ENCODE measurements at places on chromosomes 5 and 9. TPM values are rescaled to one million over a fixed set of nuclear protein-coding genes. Genes with fewer than 3 reads are reported as not detected.

DNA sequence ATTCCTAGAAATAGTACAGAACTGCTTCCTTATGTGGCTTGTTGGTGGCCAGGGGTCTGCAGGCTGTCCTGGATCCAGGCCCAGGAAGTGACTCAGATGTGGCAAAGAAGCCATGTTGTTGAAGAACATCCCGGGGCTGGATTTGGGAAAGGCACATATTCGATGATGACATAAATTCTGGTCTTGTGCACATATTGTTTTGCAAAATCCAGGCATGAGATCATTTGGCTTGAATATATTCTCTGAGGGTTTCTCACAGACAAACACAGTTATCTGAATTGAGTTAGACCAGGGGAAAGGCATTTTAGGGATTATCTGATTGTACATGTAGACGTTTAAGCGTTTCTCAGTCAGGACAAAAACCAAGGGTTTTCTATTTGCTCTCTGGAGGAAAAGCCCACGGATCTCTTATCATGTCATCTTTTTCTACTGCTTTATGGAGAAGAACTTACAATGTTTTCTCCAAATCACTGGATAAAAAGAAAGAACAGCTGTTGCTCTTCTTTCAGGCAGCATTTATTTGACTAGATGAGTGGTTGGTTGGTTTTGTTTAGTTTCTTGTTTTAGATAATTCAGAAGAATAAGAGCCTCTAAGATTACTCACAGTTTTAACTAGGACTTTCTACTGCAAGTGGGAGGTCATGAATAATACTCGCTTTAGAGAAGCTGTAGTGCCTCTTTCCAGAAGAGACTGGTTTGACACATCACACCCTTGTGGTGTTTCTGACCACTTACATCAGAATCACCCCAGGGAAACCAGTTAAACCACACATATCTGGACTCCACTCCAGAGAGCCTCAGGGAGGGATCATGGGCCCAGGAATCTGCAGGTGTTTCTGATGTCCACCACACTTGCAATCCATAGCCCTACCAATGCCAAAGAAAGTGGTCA is 29.5 kb upstream of the LHFPL2 start:
- H3K36me3 ChIP-seq = no peaks in the 10 kb centered on the region
- H3K4me1 ChIP-seq = no peaks in the 10 kb centered on the region
- H3K27ac ChIP-seq = no peak overlapping the region
- peak; percentile 18 for DNase-seq
- H3K27me3 ChIP-seq = no peaks in the 10 kb centered on the region

DNA sequence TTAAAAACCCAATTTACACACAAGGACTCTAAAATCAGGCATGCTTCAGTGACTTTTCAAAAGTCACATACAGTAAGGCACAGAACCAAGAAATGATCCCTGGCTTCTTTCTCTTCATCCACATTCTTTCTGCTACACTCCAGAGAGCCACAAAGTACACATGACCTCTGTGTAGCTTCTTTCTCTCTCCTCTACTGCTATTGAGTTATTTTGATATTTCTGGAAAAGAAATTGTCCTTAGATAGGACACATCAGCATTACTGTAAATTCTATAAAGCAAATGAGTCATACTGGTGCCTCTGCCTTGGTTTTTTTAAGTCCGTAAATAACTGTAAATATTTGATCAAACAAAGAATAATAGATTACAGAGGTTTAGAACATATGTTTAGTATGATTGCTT is 96.3 kb downstream of the KIAA0825 start:
- H3K4me3 ChIP-seq = no peak overlapping the region
- H3K4me1 ChIP-seq = peaks cover 8% of the 10 kb centered on the region
- H3K36me3 ChIP-seq = no peaks in the 10 kb centered on the region
- H3K27ac ChIP-seq = no peak overlapping the region
- DNase-seq = no peak

DNA sequence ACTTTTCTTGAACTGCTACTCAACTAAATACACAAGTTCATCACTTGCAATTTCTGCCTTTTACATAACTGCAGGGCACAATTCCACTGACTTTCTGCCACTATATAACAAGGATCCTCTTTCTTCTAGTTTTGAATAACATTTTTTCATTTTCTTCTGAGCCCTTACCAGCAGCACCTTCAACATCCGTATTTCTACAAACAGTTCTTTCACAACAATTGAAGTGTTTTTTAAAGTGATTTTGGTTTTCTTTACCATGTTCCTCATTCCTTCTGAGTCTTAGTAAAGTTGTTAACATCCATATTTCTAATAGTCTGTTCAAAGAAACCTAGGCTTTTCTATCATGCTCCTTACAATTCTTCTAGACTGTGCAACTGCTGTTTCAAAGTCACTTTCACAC is 127.2 kb upstream of the PITX1 start:
- H3K27me3 ChIP-seq = no peaks in the 10 kb centered on the region
- H3K4me3 ChIP-seq = no peak overlapping the region
- H3K4me1 ChIP-seq = no peaks in the 10 kb centered on the region

GRCh38 chr5:10289353-10289752 is 18.3 kb downstream of the CMBL start:
- H3K36me3 ChIP-seq = no peaks in the 10 kb centered on the region
- no peaks in the 10 kb centered on the region for H3K27me3 ChIP-seq
- H3K4me1 ChIP-seq = peaks cover 20% of the 10 kb centered on the region
- DNase-seq = peak; percentile 74
- no peak overlapping the region for H3K4me3 ChIP-seq

DNA sequence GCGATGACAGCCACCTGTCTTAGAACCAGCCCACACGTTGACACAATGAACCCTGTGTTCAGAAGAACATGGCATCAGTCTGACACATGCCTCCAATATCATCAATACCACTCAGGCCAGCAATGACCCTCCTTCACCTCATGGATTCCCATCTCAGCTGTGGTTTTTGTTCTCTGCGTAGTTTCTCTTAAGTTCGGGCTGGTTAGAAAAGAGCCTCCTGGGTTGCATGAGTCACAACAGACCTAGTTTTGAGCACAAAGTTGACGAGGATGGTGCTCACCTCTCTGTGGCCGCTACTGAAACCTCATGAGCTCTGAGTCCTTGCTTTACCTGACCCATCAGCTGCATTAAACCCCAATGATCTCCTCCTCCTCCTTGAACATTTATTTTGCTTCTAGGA is 299.9 kb downstream of the SPOCK1 start:
- no peak overlapping the region for H3K4me3 ChIP-seq
- H3K27me3 ChIP-seq = no peaks in the 10 kb centered on the region
- DNase-seq = no peak
- no peak overlapping the region for H3K27ac ChIP-seq
- H3K4me1 ChIP-seq = no peaks in the 10 kb centered on the region

- DNase-seq = no peak
- no peaks in the 10 kb centered on the region for H3K4me1 ChIP-seq
- H3K27ac ChIP-seq = no peak overlapping the region
- H3K4me3 ChIP-seq = no peak overlapping the region
These were observed 34.4 kb downstream of the SNX18 start for GRCh38 chr5:54551926-54552325.

DNA sequence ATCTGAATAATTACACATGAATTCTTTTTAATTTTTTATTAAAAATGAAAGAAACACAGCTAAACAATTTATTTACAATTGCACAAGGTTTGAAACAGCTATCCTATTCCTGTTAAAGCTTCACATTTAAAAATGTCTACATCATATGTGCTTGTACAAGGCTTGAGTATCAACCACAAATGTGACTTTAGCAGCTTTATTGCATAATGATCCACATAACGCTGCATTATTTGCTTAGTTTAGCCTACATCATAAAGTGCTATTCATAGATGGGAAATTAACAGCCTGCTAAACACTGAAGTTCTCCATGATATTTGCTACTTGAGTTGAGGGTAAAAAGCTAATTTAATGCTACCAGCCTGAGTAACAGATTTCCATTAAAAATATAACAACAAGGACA is 45.0 kb downstream of the TRIM36 start:
- no peak overlapping the region for H3K4me3 ChIP-seq
- H3K36me3 ChIP-seq = no peaks in the 10 kb centered on the region
- no peak for DNase-seq

GRCh38 chr5:14036947-14037346 is 92.5 kb upstream of the DNAH5 start:
- peaks cover 20% of the 10 kb centered on the region for H3K4me1 ChIP-seq
- peak overlapping the region; percentile 84 for H3K27ac ChIP-seq
- DNase-seq = no peak
- no peak overlapping the region for H3K4me3 ChIP-seq
- no peaks in the 10 kb centered on the region for H3K36me3 ChIP-seq

GRCh38 chr5:143128412-143129071 is 274.9 kb downstream of the NR3C1 start:
- no peak overlapping the region for H3K4me3 ChIP-seq
- no peaks in the 10 kb centered on the region for H3K36me3 ChIP-seq
- H3K27ac ChIP-seq = no peak overlapping the region

DNA sequence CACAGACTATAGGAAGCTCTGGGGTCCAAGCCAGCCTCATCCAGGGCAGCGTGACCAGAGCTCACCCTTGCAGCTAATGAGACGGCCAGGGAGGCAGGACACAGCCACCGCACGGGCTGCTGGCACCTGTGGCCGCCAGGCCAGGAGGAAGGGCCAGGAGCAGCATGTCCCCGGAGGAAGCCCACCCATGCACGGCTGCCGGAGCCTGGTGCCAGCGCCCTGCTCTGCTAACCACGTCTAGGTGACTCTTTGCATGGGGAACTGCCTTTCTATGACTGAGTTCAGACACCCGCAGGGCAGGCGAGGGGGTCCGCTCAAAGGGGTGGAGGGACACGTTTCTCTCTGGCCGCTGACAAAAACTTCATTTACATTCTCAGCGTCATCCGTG is 68.5 kb upstream of the SARDH start:
- H3K27me3 ChIP-seq = no peaks in the 10 kb centered on the region
- peaks cover 13% of the 10 kb centered on the region for H3K36me3 ChIP-seq
- H3K4me1 ChIP-seq = no peaks in the 10 kb centered on the region
- DNase-seq = no peak
- no peak overlapping the region for H3K4me3 ChIP-seq

DNA sequence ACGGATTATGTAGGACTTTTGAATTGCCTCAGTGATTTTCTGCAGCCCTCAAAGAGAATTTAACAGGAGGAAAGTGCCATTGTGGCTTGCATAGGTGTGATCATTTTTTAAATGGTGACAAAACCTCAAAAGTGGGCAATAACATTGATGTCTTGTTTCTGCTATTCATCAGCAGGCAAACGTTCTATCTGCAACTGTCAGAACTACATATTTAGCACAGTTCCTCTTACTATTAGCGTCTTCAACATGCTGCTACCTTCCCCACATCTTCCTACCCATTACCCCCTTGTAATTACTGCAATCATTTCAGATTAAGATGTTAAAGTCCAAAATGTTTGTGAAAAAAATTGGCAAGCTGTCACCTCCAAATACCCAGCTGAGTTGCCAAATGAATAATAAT is 254.6 kb downstream of the SMARCA2 start:
- H3K27me3 ChIP-seq = no peaks in the 10 kb centered on the region
- no peak overlapping the region for H3K27ac ChIP-seq
- no peaks in the 10 kb centered on the region for H3K36me3 ChIP-seq
- no peaks in the 10 kb centered on the region for H3K4me1 ChIP-seq

- no peak for DNase-seq
- H3K4me3 ChIP-seq = no peak overlapping the region
- no peaks in the 10 kb centered on the region for H3K36me3 ChIP-seq
- H3K27ac ChIP-seq = no peak overlapping the region
These were observed 170.1 kb downstream of the ADAMTS12 start for GRCh38 chr5:33721491-33722200.

The PTGDS gene
- total RNA-seq = 48.0 TPM

The OR2V1 gene
- not detected for total RNA-seq

Data from body of pancreas (tissue), 4 donors.